WTC11 (cell line): ENCODE measurements at places on chromosomes 16 and 17.

DNA sequence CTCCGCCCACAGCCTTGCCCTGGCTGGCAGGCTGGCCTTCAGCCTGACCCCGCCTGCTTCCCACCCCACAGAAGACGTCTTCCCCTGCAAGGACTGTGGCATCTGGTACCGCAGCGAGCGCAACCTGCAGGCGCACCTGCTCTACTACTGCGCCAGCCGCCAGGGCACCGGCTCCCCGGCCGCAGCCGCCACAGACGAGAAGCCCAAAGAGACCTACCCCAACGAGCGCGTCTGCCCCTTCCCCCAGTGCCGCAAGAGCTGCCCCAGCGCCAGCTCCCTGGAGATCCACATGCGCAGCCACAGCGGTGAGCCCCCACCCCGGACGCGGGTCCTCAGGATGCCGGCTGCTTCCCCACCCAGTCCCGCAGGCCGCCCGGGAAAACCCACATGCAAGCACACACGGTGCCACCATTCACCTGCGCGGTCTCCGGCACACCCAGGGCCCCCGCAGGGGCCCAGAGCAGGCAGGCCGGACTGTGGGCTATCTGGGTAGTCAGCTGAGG is 38.2 kb upstream of the ZC3H18 start:
- DNase-seq, result no peak

DNA sequence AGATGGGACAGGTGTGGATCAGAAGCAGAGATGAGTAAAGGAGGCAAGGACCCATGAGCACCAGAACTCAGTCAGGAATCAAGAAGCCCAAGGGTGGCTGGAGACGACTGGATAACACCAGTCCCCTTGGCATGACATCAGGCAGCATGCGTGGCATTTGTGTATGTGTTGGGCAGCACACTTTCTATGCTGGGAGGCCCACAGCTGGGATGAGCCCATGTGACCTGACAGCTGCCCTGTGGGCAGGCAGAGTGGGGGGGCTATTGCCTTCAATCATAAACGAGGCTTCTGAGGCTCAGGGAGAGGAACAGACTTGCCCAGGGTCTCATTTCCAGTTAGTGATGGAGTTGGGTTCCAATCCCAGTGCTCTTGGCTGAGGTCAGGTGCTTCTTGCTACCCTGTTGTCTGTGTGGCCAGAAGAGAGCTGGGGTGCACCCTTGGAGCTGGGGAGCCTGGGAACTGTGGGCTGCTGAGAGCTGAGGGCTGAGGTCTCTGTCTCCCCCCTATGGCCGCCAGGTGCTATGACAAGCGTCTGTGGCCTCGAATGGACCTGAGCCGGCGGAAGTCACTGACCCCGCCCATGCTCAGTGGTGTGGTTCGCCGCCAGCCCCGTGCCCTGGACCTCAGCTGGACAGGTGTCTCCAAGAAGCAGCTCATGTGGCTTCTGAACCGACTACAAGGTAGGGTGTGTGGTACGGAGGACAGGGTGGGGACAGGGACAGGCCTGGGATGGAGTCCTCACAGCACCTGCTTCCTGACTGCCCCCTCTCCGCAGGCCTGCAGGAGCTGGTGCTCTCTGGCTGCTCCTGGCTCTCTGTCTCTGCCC is 7.1 kb upstream of the ORAI3 start:
- DNase-seq, result peak; percentile 82

DNA sequence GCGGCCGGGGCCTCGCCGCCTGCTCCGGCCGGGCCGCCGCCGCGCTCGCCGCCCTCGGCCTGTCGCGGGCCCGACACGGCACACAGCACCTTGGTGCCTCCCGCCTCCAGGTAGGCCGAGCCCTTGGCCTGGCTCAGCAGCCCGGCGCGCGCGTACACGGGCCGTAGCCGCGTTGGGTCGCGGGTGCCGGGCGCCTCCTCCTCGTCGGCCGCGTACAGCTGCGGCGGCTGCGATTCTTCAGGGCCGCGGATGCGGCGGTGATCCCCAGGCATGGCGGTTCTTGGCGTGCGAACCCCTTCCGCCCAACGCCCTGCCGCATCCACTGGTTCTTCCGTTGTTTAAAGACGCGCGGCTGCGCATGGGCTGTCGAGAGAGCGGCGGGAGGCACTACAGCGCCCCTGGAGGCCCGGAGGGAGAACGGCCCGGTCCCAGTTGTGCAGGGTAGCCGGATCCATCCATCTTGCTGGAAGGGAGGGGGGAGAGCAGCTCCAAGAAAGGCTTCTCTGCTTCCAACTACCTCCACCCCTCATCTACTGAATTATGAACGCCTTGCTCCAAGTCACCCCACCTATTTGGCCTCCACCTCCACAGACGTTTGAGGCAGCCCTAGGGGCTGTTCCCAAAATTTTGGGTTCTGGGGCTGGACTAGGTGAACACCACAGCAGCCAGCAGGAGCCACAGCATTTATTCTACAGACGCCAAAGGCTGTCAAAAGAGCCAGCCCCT is at the start of gene EXOSC6:
Gene EXOSC6, minus strand, starts transcription at position 312 of the 726 bp plus-strand sequence. Its CDS starts 40 bp downstream, at position 272.
- peak; percentile 92 for DNase-seq

DNA sequence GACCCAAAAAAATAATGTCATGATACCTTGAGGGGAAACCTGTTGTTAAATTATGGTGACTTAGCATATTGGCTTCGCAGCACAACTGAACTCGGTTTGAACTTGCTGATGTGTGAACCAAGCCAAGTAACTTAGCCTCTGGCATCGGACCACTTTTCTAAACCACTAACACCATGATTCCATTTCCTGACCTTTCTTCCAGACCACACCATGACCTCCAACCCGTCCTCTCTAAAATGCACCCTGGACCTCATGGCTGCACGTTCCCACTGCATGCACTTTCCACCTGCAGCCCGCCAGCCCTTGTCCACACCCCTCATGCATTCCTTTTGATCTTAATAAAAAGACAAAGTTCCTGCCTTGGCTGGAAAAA is 29.3 kb downstream of the DYNLRB2 start:
- no peak for DNase-seq

- DNase-seq, result no peak
Measured at GRCh38 chr17:16129441-16130205, 85.7 kb downstream of the NCOR1 start.

DNA sequence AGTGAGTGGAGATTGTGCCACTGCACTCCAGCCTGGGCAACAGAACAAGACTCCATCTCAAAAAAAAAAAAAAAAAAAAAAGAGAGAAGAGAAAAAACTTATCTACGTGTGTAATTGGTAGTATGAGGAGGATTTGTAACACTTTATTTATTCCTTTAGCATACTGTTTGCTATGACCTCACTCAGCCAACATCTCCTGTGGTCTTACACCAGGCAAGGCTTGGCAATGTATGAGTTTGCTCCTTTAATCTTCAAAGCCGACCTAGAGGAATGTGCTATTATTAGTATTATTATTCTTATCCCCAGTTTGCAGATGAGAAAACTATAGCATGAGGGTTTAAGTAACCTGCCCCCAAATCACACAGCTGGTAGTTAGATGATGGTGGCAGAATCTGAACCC is 35.8 kb upstream of the HAPSTR1 start:
- no peak for DNase-seq

GRCh38 chr16:5315914-5316313 is 218.3 kb upstream of the EEF2KMT start:
- DNase-seq, result no peak

- no peak for DNase-seq
Measured at GRCh38 chr17:330993-331701, 21.5 kb downstream of the RPH3AL start.

DNA sequence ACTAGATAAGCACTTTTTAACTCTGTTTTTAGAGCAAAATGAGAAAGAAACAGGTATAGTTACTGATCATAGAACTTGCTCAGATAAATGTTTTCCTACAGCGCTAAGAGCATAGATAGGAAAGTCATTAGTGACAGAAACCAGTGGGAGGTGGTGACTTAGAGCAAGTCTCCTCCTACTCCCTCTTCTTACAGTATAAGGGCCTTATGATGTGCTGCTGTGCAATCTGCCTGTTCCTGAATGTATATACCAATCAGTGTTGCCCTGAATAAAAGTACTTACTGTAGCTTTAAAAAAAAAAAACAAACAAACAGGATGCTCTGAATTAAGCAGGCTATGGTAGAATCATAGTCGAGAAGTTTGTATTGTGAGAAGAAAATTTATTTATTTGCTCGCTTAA is 23.3 kb upstream of the RASL10B start:
- no peak for DNase-seq
